Cortex of kidney (tissue), 1 donor: ENCODE measurements at places on chromosomes 2 and 18.

- no peak for DNase-seq
Measured at GRCh38 chr2:80053522-80054345, 250.8 kb downstream of the LRRTM1 start.

DNA sequence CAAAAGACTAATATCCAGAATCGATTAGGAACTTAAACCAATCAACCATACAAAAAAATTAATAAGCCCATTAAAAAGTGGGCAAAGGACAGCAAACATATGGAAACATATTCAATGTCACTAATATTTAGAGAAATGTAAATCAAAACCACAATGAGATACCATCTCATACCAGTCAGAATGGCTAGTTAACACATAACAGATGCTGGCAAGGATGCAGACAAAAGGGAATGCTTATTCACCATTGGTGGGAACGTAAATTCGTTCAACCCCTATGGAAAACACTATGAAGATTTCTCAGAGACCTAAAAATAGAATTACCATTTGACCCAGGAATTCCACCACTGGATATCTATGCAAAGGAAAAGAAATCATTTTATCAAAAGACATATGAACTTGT is 468.2 kb upstream of the ST6GAL2 start:
- no peak for DNase-seq

GRCh38 chr18:57789090-57789489 is 14.0 kb downstream of the ATP8B1 start:
- DNase-seq: no peak

DNA sequence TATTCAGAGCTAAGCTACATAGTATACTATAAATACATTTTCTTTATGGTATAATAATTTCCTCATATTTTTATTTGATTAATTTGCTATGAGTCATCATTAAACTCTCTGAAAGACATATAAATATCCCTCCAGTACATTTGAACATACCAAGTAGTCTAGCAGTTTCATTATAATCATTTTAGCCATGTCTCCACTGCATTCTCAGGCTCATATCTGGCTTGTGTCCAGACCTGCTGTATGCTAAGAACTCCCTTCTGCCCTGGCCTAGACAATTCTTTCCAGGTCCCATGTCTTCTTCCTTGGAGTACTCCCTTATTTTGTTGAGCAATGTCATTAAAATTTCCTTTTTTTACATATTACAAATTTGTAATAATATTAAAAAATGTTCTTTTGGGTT is 16.6 kb upstream of the DYNC1I2 start:
- no peak for DNase-seq
